RPMI7951 (cell line): ENCODE measurements at places on chromosomes 13 and 19. TPM values are rescaled to one million over a fixed set of nuclear protein-coding genes. Genes with fewer than 3 reads are reported as not detected.

DNA sequence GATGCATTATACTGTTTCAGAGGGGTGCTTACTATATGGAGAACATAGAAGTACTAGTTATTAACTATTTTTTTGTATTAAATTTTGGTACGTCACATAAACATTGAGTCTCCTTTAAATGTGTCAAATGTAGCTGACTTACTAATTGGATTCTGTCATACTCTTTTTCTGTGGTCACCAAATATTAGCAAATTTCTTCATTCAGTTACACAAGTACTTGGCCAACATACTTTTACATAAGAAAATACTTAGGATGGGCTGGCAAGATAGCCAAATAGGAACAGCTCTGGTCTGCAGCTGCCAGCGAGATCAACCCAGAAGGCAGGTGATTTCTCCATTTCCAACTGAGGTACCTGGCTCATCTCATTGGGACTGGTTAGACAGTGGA is 19.2 kb downstream of the LPAR6 start:
- no peak for DNase-seq

Gene FGF9
- not detected in 2 replicates for total RNA-seq

- DNase-seq, result peak; percentile 90
Measured at GRCh38 chr13:50713523-50714248, 129.8 kb downstream of the DLEU7 start.

DNA sequence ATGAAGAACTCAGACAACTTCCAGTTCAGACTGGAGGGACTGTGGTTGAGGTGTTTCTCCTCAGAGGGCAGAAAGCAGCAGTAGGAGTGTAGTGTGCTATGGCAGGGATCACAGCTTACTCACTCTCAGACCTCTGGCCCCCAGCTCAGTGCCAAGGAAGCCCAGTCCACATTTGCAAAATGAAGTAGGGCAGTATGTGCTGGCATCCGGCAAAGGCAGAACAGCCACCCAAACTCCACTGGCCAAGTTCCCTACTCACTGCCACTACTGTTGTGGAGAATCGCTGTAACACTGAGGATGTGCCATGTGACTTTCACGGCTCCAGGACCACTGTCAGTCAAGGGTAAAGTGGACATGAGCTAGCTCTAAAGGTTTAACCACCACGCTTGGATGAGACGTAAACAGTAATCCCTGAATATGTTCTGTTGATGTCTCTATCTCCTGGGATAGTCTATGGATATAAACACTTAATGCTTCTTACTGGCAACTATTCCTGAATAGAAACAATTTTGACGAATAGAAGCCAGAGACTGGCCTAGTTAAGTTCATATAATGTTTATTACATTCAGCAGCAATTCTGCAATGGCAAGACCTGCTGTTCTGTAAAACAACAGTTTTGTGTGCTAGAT is 67.0 kb upstream of the SLC15A1 start:
- no peak for DNase-seq
